ENCODE measurements at places on chromosomes 7 and 10.

GRCh38 chr10:52198540-52198939 is 115.5 kb upstream of the DKK1 start:
- DNase-seq: no peak

DNA sequence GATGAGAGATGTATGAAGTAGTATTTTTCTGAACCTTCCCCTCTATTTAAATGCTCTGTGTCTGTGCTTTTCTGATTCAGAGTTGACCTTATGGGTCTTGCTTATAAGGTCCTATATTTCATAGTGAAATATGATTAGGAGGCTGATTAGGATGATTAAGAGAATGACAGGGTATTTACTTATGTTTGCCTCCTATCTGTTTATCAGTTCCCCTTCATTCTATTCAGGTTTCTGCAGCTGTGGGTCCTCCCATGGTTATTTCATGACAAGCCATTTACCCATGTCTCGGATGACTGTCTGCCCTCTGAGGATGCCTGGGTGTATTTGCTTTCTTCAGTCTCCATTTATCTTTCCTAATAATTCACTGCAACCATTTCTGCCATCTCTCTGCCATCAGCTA is 16.9 kb downstream of the RPA3 start:
- DNase-seq: no peak

DNA sequence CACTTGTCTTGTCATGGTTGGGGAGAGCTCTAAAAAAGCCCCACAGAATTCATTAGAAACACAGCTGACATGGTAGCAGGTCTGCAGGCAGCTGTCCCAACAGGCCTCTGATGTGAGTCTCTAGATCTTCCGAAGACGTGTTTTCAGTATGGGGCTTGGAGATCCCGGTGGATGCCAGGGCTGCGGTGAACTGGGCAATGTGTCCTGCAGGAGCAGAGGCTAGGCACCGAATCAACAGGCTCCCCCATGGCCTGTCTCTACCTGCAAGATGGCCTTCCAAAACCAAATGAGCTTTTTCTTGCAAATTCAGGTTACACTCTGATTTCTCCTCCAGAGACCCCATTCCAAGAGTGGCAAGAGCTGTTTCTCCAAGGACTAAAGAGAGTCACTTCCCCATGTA is 2.9 kb downstream of the CPXM2 start:
- DNase-seq: no peak

DNA sequence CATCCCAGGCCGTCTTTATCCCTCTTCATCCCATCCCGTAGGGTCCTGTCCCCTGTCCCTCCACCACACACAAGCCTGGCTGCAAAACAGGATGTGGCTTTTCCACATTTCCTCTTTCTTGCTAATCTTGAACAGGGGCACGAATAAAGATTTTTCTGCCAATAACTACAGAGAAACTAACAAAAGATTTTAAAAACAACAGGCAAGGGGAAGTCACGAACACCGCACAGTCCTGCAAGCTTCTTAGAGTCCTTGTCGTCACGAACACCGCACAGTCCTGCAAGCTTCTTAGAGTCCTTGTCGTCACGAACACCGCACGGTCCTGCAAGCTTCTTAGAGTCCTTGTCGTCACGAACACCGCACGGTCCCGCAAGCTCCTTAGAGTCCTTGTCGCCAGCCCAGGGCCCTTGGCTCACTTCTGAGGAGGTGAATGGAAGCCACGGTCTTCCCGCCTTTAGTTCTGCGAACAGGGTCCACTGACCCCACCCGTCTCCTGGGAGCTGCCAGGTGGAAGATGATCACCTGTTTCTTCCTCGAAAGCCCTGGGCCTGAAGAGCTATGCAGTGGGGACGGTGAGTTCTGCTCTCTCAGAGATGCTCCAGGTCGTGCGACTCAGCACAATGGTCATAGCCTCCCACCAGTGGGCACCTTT is 10.3 kb upstream of the INSIG1 start:
- DNase-seq: no peak

- no peak for DNase-seq
These were observed 54.6 kb downstream of the HACD1 start for GRCh38 chr10:17562614-17563013.

DNA sequence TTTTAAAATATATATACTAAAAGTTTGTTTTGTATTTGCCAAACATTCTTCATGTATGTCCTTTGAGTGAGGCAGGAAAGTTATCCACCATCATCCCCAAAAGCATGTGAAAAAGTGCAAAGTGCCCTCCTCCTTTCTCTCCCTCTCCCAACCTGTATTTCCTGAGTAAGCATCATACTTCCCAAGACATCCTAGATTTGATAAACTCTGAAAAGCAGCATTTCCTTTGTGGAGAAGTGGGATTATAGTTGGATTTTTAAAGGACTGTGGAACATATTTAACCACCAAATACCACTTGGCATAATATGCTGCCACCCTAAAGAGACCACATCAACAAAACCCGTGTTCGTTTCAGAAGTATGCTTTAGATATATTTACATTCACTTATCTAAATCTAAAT is 36.9 kb downstream of the NET1 start:
- no peak for DNase-seq

DNA sequence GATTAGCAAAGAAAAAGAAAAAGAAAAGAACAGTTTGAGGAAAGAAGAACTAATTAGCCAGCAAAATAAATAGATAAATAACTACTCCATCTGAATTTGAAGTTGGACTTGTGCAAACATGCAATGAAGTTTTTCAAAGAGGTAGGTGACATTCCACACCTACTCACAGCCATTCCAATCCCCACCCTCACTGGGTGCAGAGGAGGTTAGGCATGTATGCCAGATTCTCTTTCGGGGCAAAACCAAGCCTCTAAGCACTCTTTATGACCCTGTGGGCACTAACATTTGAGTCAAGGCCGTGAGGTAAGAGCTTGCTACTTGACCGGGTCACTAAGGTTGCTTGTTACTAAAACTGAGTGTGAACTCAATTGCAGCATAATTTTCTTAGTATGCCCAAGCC is 108.4 kb upstream of the SEMA3A start:
- DNase-seq: no peak

GRCh38 chr7:101832685-101833375 is 15.4 kb downstream of the CUX1 start:
- no peak for DNase-seq

DNA sequence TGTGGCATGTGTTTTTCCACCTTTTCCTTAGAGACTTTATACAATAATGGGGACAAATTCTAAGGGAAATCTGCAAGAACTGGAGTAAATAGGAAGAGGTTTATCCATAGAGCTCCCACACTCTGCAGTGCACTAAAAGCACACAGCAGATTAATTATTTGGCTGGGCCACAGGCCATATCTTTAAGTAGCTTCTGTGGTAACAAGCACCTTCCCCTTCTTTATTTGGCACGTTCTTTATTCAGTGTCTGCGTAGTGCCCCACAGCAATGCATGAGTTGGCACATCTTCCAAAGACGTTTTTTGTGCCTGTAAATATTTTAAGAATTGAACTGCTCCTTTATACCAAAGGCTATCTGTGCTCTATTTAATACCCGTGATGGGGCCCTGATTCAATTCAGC is 104.9 kb upstream of the MBL2 start:
- no peak for DNase-seq

DNA sequence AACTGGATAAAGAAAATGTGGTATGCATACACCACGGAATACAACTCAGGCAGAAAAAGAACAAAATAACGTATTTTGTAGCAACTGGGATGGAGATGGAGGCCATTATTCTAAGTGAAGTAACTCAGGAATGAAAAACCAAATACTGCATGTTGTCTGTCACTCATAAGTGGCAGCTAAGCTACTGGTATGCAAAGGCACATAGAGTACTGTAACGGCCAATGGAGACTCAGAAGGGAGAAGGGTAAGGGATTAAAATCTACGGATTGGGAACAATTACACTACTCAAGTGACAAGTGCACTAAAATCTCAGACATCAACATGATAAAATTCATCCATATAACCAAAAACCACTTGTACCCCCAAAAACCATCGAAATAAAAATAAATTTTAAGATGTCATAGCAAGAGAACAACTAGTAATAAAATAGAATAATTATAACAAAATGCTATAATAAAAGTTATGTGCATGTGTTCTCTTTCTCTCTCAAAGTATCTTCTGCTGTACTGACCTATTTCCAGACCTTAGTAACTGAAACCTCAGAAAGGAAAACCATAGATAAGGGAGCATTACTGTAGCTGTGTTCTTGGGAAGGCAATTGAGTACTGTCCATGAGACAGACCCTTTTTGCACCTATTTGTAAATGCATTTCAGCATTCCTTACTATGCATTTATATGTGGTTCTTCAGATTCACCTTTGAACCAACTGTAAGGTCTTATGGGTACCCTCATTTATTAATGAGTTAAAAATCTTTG is 6.7 kb upstream of the NEBL start:
- no peak for DNase-seq

GRCh38 chr10:21052709-21053104 is 155.6 kb upstream of the NEBL start:
- no peak for DNase-seq

GRCh38 chr7:17696422-17696821 is 243.9 kb downstream of the SNX13 start:
- DNase-seq: no peak

GRCh38 chr10:109914966-109915365 is 8.3 kb downstream of the XPNPEP1 start:
- no peak for DNase-seq

- no peak for DNase-seq
These were observed 205.3 kb downstream of the ARHGAP21 start for GRCh38 chr10:24518411-24518810.

GRCh38 chr10:15152556-15152955 is 15.9 kb downstream of the NMT2 start:
- DNase-seq: no peak

Data from NCI-H187 treated with DMSO at 0.1 percent for 48 hours (cell line).